ENCODE measurements at places on chromosomes 5 and 9.

GRCh38 chr5:86664173-86664572, 46.4 kb downstream of the COX7C start:
- no peak for DNase-seq

DNA sequence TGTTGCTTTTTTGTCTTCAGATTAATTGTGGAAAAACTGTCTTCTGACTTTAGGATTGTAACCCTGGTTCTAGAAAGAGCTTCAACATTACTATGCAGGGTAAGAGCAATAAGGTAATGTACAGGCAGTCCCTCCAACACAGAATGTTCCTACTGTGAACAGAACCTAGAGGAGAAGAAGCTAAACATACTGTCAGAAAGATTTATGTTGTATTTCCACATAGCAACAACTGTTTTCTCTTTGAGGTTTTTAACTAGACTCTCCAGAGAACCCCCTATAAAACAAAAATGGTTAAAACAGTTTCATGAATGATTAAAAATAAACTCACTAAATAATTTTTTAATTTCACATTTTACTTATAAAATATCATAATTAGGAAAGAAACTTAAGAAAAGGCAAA, 64.3 kb upstream of the NAA35 start:
- DNase-seq: no peak

DNA sequence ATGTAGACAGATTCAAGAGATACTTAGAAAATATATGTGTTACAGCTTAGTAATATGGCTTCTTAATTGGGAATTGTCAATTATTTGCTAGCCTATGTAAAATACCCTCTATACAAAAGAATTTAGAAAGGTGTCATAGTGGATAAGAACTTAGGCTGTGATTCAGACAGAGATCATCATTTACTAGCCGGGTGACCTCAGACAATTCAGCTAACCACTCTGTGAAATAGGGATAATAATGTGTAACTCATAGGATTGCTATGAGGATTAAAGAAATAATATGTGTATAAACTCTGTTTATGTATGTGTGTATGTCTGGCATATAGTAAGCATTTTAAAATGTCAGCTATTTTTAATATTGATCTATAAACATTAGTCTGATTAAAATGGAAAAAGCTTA, 5.9 kb upstream of the LARS1 start:
- DNase-seq: no peak

DNA sequence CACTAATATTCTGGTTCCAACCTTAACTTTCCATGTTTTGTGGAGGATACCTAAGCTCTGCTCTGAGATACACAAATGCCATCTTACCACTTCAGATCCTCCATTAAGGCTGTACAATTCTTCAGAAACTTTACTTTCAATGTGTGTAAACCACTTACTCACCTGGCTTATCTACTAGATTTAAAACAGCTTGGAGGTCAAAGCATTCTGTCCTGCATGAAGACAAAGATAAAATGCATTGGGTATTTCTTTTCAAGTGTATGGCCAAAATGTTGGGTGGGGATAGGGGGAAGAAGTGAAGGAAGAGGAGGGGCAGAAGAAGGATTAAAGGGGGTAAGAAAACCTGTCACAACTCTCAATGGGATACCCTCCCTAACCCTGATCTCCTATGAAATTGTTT, 939 bp downstream of the GOLGA1 start:
- DNase-seq: no peak

All from activated CD4-positive, alpha-beta T cell treated with anti-CD3 and anti-CD28 coated beads, Interleukin-2, amount 50 U/mL, for 1 hour (primary cell).